WTC11 (cell line): ENCODE measurements at places on chromosomes 7 and 10. TPM values are rescaled to one million over a fixed set of nuclear protein-coding genes. Genes with fewer than 3 reads are reported as not detected.

Gene LRRTM3
- total RNA-seq = 0.32 to 0.52 TPM (median 0.48 TPM) in 3 replicates

Gene NODAL
- total RNA-seq = 41.1 to 57.0 TPM (median 41.5 TPM) in 3 replicates

Gene ADO
- total RNA-seq = 29.3 to 30.6 TPM (median 29.8 TPM) in 3 replicates

Gene HOXA2
- total RNA-seq = not detected in 3 replicates

Gene HPSE2
- 0.37 to 0.66 TPM (median 0.60 TPM) in 3 replicates for total RNA-seq

Gene LRRN3
- total RNA-seq = 0.16 to 0.70 TPM (median 0.34 TPM) in 3 replicates

Gene CLRN3
- total RNA-seq = not detected in 3 replicates

Gene CYP3A5
- 0.39 to 0.78 TPM (median 0.76 TPM) in 3 replicates for total RNA-seq

Gene PIP
- not detected in 3 replicates for total RNA-seq

- peak; percentile 13 for DNase-seq
Measured at GRCh38 chr7:43077285-43077684, 35.2 kb upstream of the HECW1 start.

- DNase-seq = no peak
Measured at GRCh38 chr10:14389981-14390590, 59.4 kb upstream of the FRMD4A start.

GRCh38 chr7:158010961-158011693 lies 576.5 kb downstream of the PTPRN2 start:
- DNase-seq = no peak

- DNase-seq = peak; percentile 52
Measured at GRCh38 chr7:23247603-23248335, 1.2 kb downstream of the GPNMB start.

DNA sequence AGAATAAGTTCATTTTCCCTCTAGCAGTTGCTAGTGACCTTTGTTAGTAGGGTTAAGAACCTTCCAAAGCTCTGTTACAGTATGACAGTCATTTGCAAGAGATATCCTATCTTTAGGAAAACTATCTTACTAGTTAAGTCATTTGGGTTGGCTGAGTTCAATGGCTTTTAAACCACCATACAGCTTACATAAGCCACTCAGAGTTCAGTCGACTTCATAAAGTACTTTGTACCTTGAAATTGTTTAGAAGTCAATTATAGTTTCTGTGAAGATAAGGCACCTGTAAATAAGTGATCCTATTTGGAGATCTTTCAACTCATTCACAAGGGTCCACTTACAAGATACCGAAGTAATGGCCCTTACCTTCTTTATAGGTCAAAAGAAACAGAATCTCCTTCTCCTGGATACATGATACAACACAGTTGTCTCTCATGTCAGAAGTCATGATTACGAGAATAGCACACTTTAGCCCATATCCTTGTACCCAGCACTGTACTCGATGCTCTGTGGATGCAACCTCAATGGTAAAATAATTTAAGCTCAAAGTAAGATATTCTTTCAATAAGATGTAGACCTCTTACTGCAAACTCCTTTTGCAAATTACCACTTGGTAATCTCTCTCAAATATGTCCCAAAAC lies 11.9 kb upstream of the ABCC2 start:
- DNase-seq = no peak

DNA sequence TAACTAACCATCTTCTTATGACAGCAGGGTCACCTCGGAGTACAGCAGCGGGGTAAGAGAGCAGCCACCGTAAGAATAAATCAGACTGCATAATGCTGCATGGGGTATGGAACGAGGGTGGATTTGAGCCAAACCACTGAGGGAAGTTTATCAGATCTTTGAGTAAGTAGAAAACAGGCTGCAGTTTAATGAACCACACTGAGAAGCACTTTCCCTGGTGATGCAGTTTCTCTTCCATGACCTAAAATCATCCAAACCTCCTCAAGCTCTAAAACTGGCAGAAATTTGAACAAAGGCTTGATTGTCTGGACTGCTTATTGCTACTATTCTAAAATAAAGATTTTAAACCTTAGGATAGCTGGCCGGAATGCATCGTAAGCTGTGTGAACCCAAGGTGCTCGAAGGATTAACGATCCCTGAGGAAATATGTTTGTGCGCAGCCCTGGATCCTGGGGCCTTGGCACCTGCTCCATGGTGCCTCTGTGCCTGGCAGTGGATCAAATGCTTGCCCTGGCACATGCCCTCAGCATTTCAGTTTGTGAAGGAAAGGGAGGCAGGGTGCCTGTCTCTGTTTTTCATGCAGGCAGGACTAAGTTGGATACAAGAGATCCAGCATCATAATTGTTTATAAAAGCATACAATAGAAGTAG lies 322.7 kb downstream of the LHFPL3 start:
- DNase-seq = no peak

DNA sequence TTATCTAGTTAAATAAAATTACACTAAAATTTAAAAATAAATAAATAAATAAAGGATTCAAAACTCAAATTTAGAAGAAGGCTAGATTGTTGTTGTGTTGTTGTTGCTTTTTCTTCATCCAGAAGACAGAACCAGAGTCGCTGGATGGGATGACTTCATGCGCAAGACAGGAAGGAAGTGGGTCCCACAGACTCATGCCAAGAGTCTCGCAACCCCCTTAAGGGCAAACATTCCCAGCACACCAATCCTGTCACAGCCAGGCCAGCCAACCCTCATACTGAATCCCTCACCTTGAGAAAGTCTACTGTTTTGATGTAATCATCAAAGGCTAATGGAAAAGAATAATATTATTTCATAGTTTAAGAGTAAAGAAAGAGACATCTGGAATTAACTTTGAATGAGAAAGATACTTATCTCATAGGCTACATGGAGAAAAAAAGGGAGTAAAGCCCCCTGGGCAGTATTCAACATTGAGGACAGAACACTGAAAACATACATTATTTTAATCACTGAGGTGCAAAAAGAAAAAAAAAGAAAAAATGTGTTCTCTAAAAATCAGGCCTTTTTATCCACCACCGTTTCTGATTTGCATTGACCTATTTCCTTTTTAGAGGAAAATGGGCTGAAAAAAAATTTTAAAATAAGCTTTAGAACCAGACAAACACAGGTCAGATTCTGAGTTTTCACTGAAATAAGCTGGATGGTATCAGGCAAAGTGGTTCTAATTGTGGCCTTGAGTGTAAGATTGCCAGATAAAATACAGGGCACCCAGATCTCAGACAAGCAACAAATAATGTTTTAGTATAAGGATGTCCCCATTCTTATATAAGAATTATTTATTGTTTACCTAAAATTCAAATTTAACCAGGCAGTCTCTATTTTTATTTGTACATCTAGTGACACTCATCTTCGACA lies 826.5 kb downstream of the TNS3 start:
- DNase-seq = no peak

- DNase-seq = no peak
Measured at GRCh38 chr10:24814568-24815313, 91.1 kb upstream of the ARHGAP21 start.

- DNase-seq = no peak
Measured at GRCh38 chr10:114992189-114992775, 54.3 kb downstream of the TRUB1 start.

GRCh38 chr10:87860156-87860795 lies 3.1 kb downstream of the KLLN start:
- DNase-seq = no peak

- no peak for DNase-seq
Measured at GRCh38 chr10:68566955-68567354, 6.8 kb downstream of the TET1 start.

GRCh38 chr7:26309089-26309488 lies 17.4 kb downstream of the SNX10 start:
- DNase-seq = no peak

DNA sequence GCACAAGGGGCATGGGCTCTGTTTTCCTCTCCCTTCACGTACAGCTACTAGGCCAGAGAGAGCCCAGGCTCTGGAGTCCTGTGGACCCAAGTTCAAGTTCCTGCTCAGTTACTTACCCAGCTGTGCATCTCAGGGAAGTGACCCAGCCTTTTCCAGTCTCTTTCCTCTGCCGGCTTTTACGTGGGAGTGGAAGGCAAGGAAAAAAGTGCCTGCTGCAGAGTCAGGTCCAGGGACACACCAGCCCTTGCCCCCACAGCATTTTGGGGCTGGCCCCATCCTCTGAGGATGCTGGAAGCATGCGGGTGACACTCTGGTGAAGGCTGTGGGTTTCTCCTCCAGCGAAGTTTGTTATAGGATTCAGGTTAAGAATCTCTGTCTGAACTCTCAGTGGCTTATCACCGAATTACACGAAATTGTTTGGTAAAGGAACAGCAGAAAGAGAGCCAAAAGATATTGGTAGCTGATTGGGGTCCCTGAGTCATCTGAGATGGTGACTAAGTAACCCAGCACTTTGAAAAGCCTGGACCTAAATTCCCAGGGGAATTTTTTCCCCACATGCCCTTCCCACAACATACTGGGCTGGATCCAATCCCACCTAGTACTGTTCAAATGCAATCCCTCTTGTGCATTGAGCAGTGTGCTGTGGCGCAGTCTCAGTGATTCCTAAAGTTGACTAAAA lies 424.3 kb downstream of the RPS24 start:
- DNase-seq = no peak

DNA sequence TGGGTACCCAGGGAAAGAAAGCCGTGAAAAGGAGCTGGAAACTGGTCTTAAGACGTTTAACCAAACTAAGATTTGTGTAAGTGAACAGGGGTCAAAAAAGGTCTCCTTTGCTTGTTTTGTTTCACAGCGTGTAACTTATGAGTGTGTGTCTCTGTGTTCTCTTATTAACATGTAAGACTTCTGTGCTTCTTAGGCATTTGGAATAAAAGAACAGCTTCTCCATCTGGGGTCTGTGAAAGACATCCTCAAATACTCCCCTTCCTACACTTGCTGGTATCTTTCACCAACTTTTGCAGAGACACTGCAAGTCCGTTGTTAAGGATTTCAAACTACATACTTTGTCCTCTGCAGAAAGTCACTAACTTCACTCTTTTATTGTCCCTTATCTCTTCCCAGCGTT lies 615 bp upstream of the NEUROD6 start:
- DNase-seq = no peak

DNA sequence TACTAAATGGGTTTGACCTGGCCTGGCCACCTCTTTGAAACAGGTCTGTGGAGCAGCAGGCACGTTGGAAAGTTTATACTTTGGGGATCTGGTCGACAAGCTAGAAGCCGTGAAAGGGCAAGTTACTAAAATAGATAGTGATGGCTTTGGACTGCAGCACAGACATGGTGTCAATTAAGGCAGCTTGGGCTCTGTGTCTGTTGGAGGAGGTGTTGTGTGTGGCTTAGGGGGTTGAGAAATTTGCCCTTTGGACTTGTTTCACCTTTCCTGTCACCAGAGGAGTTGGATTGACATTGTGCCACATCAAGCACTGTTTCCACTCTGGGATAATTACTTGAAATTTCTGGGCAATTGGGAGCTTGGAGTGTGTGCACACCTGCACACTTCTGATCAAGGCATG lies 251.8 kb upstream of the MKI67 start:
- DNase-seq = no peak

DNA sequence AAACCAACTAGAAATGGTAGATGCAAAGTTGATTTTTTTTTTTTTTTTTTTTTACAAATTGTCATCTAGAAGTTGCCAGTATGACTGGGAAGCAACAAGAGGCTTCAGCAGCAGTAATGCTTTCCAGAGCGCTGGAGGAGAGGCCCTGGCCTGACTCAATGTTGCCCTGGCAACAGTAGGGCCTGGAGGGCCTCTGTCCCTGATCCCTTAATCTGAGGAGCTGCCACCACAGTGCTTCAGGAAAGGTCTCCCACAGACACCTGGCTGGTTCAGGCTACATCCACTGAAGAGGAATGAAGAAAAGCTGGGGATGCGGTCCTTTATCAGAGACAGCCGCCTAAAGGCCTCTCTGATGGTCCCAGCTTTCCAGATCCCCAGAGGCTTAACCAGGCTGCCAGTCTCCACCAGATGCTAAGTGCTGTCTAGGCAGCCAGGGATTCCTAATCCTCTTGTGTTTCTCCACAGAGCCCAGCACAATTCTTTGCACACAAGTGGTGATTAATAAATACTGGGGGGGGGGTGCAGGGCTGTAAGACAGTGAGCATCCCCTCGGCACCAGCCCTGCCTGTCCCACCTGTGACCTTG lies 33.7 kb downstream of the ZNF777 start:
- DNase-seq = no peak
